ENCODE measurements at places on chromosomes 2 and 18.
A peak's percentile ranks its signal among the peaks of the same experiment; 100 is the strongest.

GRCh38 chr2:236015171-236015570 is 153.0 kb downstream of the GBX2 start:
- DNase-seq, result no peak

- no peak for DNase-seq
Measured at GRCh38 chr2:188292348-188293239, 920 bp downstream of the GULP1 start.

- DNase-seq, result no peak
Measured at GRCh38 chr2:10301941-10302478, 694 bp upstream of the HPCAL1 start.

DNA sequence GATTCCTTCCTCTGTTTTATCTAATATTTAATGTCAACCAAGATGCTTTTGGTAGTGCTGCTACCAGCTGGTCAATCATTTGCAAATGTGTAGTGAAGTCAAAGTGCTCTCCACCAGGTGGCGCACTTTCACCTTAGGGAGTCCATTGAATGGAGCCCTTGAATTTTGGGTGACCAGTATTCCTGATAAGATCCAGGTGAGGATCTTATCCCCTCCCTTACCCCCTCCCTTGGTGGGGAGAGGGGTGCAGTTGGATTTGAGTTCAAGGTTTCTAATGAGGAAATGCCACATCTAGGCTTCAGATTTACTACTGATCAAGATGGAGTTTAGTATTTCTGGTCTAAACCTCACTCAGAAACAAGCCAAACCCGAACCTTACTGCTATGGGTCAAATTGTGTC is 12.0 kb upstream of the E2F6 start:
- DNase-seq, result peak; percentile 85
